ENCODE measurements at places on chromosomes 1 and 21.

GRCh38 chr1:221696027-221696426 is 45.9 kb downstream of the DUSP10 start:
- no peak for DNase-seq

DNA sequence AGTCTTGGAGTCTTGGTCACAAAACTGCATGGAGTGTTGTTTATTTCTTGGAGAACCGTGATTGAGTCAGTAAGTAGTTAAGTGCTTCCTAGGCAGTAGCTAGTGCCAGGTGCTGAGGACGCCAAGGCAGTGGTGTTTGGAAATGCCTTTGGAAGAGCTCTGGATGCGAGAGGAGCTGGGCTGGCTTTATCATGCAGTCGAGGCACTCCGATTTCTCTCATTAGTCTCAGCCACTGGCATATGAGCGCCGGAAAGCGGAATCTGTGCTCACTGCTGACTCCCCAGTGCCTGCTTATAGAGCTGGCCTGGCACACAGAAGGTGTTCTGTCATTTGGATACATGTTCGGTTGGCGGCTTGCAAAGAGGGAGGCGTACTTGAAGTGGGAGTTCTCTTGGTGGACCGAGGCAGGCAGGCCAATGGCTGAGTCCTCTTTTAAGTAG is 3.6 kb downstream of the TENT5C start:
- no peak for DNase-seq

DNA sequence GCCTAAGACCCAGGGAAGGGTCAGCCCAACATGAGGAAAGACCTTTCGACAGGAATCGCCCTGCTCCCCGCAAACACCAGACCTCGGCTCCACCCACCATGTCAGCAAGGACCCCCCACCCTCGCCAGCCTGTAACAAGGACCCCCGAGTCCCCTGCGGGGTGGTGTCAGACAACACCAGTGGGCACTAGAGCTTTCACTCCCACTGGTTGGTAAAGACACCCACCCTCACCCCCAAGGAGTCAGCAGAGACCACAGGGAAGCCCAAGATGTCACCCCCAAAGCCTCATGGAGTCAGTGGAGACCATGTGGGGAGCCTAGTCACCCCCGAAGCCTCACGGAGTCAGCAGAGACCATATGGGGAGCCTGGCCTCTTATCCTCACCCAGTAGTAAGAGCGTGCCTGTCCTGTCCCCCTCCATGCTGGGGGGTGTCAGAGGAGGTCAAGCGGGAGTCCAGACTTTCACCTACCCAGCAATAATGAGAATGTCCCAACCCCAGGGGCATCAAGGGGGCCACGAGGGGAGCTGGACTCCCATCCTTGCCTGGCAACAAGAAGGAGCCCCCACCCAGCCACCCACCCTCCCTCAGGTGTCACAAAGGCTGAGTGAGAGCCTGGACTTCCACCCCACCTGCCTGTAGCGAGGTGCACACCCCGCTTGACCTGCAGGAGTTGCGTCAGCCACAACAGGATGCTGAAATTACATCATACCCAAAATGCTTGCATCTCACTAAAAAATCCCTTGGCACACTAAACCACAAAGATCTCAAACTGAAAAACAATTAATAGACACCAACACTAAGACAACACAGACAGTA is 24.8 kb downstream of the SLC19A1 start:
- no peak for DNase-seq

DNA sequence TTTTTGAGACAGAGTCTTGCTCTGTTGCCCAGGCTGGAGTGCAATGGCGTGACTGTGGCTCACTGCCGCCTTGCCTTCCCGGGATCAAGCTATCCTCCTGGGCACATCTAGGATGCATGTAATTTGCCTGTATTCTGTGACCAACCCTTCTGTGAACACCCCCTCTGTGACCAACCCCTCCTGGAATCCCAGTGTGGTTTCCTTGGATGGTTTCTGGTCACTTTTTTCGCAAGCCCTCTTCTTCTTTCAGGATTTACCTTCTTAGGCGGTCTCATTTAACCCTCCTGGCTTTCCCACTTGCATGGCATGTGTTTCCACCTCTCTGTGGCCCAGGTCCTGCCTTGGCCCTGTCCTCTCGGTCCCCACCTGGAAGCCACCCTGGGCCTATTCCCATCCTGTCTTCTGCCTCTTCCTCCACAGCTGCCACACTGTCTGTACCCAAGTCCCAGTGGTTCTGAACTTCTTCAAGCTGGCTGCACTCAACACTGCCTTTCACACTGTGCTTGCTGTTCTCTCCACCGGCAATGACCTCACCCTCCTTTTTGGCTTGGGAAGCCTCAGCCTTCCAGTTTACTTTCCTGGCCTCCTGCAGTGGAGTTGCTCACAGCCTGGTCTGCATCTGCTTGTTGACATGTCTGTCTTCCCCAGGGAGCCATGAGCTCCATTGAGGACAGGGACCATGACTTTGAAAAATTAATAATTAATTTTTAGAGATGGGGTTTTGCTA is 57.0 kb downstream of the DISC1 start:
- DNase-seq, result no peak

DNA sequence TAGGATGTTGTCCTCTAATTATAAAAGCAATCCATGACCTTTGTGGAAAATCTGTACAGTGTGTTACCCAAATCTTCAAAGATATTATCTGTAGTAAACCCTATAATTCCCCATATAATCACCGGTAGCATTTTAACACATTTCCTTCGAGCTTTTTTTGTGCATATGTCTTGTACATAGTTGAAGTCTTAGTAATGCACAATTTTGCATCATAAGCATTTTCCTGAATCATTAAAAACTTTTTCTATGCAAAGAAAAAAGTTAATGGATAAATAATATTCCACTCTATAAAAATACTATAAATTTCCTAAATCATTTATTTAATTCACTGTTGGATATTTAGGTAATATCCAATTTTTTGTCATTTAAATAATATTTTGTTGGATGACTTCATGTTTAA is 201.7 kb downstream of the RRAGC start:
- no peak for DNase-seq

DNA sequence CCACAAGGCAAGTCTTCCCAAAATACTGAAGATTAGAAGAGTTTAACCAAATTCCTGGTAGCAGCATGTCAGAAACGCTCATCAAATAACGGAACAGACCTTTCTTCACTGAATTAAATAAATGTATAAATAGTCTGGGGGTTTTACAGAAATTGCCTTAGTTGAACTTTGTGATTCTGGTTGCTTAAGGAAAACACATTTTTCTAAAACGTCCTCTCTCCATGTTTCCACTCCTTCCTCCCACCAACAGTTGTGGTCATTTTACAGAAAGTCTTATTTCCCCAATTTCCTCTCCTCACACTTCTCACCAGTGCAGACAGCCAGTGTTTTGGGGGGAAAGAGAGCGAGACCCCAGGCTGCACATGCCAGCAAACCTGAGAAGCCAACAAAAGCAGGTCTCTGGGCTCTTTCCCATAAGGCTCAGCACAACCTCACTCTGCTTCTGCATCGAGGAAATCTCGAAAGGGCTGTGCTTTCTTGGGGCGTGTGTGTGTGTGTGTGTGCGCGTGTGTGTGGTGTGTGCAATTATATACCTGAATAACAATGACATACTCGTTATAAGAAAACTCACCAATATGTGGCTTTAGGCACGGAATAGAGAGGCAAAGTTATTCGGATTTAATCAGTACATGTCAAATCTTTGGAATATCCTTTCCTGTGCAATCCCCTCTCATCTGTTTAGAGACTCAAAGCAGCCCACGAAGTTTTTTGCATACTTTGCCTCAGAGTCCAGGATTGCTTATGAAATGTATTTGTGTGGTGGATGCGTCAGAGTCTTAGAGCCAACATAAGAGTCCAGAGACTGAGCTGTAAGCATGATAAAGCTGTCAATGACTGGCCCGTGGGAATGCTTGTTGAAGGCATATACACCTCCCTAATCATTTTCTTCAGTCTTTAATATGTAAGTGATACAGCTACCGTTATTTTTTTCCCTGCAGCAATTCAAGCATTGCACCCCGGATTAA is 2.0 kb downstream of the KCNJ15 start:
- DNase-seq, result no peak

DNA sequence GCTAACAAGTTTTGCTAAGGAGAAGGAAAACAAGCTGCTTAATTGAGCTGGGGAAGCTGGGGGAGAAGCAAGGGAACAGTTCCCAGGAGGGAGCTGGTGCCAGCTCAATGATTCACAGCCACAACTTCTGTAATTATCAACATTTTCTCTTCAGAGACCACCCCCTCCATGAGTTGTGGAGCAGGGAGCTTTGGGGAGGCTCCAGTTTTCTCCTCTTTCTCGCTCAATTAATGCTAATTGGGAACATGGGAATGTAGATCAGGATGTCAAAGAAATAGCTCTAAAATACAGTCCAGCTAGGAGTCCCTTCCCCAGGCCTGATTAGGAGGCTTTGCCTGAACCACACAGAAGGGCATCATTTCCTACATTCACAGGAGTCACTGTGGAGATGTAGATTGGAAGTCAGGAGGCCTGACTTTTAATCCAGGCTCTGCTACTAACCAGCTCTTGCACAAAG is 12.1 kb upstream of the MNDA start:
- DNase-seq, result no peak

- no peak for DNase-seq
Measured at GRCh38 chr1:226658546-226659125, 80.4 kb downstream of the ITPKB start.

GRCh38 chr21:36347962-36348328 is 27.9 kb downstream of the MORC3 start:
- no peak for DNase-seq

- no peak for DNase-seq
Measured at GRCh38 chr1:111489604-111490003, 13.8 kb downstream of the ADORA3 start.

- DNase-seq, result no peak
Measured at GRCh38 chr1:6041432-6042062, 4.1 kb upstream of the KCNAB2 start.

- no peak for DNase-seq
Measured at GRCh38 chr1:224499204-224499603, 64.6 kb upstream of the WDR26 start.

- no peak for DNase-seq
Measured at GRCh38 chr1:61645476-61645875, 79.5 kb downstream of the TM2D1 start.

DNA sequence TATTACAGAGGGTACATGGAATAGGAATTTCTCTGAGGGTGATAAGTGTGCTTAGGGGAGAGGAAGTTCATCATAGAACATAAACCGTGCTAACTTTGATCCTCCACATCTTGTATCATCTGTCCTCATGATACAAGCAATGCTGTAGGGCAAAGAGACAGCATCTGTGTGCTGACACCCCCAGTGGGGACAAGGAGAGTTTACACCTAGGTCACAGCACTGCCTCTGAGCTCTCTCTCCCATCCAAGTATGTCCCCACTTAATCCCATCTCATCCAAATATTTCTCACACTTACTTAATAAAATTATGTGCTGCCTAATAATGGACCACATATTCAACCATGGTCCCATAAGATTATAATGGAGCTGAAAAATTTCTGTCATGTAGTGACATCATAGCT is 4.3 kb upstream of the TEDDM1 start:
- no peak for DNase-seq

DNA sequence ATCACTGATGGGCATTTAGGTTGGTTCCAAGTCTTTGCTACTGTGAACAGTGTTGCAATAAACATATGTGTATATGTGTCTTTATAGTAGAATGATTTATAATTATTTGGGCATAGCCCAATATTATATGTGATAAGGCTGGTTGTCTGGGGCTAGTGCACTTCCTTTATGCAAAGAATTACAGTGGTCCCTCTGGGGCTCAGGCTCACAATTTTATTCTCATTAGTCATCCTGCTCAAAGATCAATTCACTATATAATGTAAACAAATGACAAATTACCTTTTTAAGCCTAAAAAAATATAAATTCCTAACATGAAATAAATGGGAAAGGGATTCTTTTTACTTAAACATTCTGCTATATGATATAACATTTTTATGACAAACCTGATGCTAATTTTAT is 5.0 kb downstream of the PLPPR4 start:
- no peak for DNase-seq

DNA sequence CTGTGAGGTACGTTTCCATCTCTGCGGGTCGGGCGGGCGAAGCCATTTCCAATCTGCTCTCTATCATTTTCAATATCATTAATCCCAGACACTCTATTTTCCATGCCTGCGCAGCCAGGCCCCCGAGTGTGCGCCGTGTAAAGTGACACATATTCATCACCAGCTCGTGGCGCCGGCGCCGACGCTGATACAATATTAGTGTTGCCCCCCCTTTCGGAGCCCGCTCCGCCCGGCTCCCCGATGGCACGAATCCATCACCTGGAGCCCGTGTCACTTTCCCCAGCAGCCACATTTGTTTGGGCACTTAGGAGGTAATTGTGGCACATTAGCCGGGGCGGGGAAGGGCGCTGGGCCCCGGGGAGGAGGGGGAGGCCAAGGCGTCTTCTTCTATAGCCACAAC is 33.7 kb upstream of the DMBX1 start:
- DNase-seq, result no peak

DNA sequence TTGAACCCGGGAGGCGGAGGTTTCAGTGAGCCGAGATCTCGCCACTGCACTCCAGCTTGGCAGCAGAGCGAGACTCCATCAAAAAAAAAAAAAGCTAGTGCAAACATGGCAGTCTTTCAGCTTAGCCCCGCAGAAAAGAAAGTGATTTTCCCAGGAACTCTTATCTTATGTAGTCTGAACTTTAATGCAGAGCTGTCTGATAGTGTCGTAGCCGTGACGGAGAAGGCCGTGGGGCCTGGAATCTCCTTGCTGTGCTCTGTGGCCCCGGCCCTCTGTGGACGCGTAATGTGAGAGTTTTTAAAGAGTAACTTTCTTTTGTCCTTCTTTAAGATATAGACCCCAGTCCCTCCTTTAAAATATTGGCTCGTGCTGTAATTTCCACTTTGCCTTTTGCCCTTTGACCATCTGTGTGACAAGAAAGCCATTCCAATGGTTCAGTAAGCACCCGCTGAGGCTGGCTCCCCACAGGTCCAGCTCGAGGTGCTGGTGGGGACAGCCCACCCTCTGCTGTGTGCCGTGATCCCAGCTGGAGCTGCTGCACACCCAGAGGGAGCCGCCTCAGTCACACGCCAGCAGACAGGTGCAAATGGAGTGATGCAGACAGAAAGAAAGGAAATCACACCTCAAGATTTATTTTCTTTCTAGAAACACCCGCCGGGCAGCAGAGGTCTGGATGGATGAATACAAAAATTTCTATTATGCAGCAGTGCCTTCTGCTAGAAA is 164.0 kb downstream of the PGBD5 start:
- no peak for DNase-seq

GRCh38 chr1:3312898-3313575 is 141.4 kb upstream of the ARHGEF16 start:
- DNase-seq, result no peak

DNA sequence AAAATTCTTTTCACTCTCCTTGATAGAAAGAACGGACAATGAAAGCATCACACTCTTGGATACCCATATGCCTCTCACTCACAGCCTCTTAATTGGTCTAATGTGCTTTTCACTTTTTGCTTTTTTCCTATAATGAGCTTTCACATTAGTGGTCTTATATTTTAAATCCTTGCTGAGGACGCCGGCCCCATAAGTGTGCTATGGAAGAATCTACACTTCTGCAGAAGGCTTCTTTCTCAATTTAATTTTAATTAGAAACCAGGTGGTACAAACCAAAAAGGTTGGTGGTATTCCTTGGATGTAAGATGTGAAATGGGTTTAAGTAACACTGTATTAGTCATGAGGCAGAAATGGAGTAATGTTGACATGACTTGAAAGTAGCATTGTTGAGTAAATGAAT is 190.6 kb upstream of the NFIA start:
- no peak for DNase-seq

Data from stimulated activated naive CD4-positive, alpha-beta T cell (primary cell).